ENCODE measurements at places on chromosomes 7 and 10.

- DNase-seq: no peak
Measured at GRCh38 chr10:86653987-86654386, 360 bp upstream of the OPN4 start.

GRCh38 chr10:76766682-76767081 lies 870.9 kb downstream of the KCNMA1 start:
- no peak for DNase-seq

- no peak for DNase-seq
Measured at GRCh38 chr10:128380946-128381345, 254.7 kb upstream of the MKI67 start.

GRCh38 chr10:13719425-13719824 lies 132.7 kb downstream of the PRPF18 start:
- no peak for DNase-seq

- DNase-seq: no peak
Measured at GRCh38 chr10:43315535-43316207, 48.8 kb upstream of the RASGEF1A start.

- no peak for DNase-seq
Measured at GRCh38 chr10:133258066-133258817, 18.4 kb downstream of the ADAM8 start.

- no peak for DNase-seq
Measured at GRCh38 chr10:132580617-132581016, 43.0 kb downstream of the INPP5A start.

- no peak for DNase-seq
Measured at GRCh38 chr10:43890124-43890523, 241.4 kb upstream of the ZNF32 start.

DNA sequence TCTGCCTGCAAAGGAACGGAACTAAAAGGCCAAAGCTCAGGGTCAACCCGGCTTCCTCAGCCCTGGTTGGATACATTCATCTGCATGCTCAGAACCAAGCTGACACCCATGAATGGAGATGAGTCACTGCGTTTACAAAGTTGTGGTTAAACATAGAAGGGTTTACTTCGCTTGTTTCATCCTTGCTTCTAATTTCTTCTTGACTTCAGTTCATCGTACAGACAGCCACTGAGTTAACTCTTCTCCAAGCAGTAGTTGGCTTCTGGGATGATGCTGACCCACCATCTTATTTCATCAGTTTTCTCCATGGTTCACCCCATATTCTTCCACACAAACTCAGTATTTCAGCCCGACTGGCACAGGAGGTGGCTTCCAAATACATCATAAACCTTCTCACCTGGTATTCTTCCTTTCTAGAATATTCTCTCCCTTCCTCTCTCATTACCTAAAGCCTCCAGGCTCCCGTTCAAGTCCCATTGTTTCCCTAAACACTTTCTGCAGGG lies 166.3 kb upstream of the RNF32 start:
- DNase-seq: peak; percentile 95

DNA sequence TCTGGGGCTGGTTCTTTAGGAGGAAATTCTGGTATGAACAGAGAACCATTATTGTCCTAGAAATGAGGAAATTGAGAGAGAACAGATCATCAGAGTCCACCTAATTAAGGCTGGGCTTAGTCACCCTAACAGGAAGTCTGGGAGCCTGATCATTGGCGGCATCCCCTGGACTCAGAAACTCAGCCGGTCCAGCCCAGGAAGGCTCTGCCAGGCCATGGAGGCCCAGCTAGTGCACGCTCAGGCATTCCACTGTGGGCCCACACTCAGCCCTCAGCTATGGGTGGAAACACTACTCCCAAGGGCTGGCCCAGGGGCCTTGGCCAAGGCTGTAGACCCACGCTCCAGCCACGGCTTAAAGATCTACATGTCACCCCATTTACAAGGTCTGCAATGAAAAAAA lies 109.2 kb downstream of the PTPN20 start:
- peak; percentile 69 for DNase-seq

DNA sequence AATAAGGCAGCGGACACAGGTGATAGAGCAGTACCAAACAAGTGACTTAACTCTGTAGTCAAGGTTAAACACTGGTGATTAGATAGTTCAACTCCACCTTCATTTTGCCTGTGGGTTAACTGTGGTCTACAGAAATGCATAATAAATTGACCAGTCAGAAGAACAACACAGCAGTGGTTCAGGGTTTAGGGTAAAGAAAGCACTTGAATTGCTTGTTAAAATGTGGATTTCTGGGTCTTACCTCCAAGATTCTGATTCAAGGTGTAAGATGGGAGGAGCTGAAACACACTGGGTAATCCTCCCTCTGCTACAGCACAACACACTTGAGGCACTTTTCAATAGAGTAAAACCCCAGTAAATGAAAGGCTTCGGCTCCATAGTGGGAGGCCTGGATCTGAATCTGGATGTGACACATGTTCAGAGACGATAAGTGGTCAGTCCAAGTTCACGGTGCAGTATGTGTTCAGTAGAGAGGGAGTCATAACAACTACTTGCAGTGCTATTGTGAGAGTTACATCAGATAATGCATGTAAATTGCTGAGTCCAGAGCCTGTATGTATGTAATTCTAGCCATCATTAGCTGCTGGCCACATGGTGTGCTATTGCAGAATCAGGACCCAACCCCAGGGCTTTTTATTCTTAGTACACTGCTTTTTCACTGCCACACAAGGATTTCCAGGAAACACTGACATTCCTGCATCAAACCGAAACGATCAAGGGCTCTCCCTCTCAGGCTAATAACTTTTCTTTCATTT lies 141.7 kb downstream of the SORCS1 start:
- DNase-seq: no peak

GRCh38 chr10:47450442-47450841 lies 33.5 kb downstream of the ANXA8 start:
- no peak for DNase-seq

GRCh38 chr7:70674571-70675010 lies 457.4 kb upstream of the GALNT17 start:
- no peak for DNase-seq

GRCh38 chr7:123580406-123581161 lies 21.0 kb upstream of the ASB15 start:
- DNase-seq: peak; percentile 32

DNA sequence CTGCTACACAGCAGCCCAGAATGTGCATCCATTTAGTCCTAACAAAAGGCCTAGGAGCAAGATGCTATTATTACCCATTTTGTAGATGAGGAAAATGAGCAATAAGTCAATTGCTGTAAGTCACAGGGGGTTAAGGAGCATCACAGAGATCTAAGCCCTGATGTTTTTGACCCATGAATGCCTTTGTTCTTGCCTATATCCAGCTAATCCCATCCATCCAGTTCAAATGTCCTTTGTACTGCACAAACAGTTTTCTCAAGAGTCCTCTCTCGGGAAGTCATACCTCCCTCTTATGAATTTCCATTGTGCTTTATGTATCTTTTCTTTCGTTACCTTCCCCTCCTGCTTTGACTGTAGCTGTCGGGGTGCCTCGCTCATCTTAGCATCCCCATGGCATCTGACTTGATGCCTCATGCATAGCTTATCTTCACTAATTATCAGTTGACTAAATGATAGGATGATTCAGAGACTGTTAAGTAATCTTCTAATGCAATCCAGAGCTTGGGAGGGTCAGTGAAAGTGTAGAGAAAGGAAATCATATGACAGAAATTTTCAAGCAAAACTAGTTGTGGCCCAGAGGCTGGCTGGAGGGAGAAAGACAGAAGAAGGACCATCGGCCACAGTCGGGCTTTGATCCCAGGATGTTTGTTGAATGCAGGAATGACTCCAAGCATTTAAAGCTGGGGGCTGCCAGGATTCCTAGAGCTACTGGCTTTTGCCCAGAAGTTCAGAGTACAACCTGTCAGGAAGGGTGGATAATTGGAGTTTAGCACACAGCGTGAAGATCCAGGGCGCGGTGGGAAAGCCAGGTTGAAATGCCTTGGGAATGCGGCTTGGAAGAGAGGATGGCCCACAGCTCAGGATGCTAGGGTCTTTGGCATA lies 23.5 kb downstream of the BLVRA start:
- DNase-seq: peak; percentile 39

DNA sequence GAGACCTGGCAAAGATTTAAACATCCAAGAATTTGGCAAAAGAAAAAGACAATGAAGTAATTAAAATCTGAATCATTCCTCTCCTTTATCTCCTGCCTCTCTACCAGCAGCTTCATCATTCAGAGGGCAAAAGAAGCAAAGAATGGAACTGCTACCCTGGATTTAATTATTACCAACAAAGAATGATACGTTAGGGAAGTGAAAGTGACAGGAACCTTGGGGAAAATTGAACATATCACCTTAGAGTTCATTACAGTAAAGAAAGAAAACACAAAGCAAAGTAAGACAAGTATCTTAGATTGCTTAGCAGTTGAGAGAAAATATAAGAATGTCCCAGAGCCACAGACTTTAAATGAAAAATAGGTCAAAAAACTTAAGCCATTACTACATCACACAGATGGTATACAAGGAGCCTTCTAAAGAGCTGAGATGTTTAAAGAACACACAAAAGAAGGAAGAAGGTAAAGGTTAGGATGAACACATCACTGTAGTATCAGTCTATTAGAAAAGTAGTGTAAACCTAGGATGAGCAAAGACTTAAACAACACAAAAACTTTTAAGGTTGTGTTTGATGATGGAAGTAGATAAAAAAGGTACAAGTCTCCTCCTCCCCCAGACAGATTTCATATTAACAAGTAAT lies 17.5 kb downstream of the CTNNA3 start:
- DNase-seq: no peak

- no peak for DNase-seq
Measured at GRCh38 chr10:126250045-126250444, 138.2 kb downstream of the ADAM12 start.

DNA sequence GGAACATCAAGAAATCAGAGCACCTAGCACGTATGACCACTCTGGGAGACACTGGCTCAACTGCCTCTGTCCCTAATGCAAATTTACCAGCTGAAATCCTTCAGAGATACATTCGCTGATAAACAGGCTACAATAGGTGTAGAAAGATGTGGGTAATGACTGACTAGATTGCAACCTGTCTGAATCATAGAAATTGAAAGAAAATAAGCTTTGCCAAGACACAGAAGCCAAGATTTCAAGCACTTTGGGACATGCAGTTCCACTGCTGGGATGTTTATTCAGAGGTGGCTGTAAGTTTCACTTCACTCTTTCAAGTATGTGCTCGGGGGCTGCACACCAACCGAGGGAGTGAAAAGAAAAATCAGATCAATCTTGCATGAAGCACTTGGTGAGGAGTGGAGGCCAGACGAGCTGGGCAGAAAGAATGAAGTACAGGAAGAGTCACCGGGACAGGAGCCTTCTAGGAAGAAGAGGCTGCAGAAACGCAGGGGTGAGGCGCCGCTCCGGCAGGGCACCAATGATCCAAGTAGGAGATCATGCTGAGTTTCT lies 276.7 kb downstream of the PARD3 start:
- no peak for DNase-seq

DNA sequence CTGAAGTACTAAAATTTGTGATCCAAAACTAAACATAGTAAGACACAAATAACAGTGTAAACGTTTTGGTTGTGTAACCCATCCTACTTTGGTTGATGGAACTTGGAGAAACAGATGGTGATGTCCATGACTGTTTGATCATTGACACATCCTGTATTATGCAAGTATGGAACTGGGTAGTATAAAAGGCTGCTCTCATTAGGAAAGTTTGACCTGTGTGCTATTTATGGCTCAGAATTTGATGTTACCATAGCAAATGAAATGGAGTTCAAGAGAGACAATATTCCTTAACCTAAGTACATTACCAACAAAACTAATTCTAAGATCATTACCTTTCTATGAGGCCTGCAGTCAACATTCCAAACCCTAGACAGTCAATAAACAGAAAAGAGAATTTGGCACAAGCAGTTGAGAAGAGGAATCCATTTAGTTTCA lies 39.9 kb downstream of the DKK1 start:
- DNase-seq: peak; percentile 15

GRCh38 chr7:28483112-28483511 lies 70.8 kb downstream of the CREB5 start:
- DNase-seq: no peak

GRCh38 chr10:18308600-18308999 lies 168.4 kb downstream of the CACNB2 start:
- no peak for DNase-seq

DNA sequence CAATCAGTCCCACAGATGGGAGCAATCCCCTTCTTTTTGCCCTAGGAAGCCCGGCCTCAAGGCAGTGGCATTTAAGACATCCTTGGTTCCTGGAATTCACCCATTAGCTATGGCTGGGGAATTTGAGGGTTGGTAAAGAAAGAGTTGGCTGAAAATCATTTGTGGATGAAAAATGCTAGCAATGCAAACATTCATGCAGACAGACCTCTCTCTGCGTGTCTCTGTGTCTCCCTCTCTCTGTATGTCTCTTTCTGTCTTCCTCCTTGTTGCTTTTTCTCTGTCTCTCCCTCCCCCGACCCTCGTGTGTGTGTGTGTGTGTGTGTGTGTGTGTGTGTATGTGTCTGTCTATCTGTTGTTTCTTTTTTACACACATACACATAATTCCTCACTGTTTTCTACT lies 19.4 kb downstream of the LDB3 start:
- DNase-seq: no peak

DNA sequence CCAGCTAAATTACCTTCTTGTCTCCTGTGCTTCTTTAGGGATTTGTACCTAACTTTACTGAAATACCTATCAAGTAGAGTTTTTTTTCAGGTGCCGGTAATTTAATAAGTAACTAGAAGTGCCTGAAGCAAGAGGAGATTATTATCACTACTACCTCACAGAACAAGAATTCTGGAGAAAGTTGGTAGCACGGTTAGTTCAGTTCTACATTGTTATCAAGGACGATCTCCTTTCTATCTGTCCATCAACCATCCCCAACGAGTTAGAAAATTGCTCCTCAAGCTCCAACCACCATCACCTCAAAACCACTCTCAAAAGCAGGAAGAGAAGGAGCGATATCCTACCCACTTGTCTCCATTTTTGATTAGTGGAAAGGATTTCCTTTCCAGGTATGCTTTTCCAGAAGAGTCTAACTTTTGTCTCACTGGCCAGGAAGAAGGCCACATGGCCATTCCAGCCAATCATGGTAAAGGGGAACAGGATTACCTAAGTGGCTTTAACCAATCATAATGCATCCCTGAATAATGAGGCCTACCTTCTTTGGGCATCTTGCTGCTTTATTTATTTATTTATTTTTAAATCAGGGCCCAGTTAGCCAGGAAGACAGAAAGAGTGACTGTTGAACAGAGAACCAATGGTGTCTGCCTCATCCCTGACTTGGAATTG lies 265.2 kb downstream of the SNX13 start:
- no peak for DNase-seq

GRCh38 chr7:108609643-108610042 lies 40.0 kb downstream of the DNAJB9 start:
- DNase-seq: no peak

- no peak for DNase-seq
Measured at GRCh38 chr10:70417568-70417967, 13.6 kb downstream of the EIF4EBP2 start.

- DNase-seq: no peak
Measured at GRCh38 chr7:84043661-84044191, 150.9 kb downstream of the SEMA3A start.

GRCh38 chr7:84484502-84485079 lies 290.0 kb upstream of the SEMA3A start:
- no peak for DNase-seq

All from MV-4-11 (cell line).